ENCODE measurements at places on chromosomes 1 and 21.

GRCh38 chr1:57101209-57101608, 135.4 kb upstream of the C8B start:
- peak; percentile 17 for DNase-seq

GRCh38 chr1:169094897-169095569, 11.5 kb upstream of the ATP1B1 start:
- DNase-seq: no peak

GRCh38 chr1:151510957-151511635, at the start of gene CGN:
TSS of gene CGN (plus strand) at chr1:151511387. CDS start at chr1:151518520, 7,133 bp downstream.
- peak; percentile 45 for DNase-seq

DNA sequence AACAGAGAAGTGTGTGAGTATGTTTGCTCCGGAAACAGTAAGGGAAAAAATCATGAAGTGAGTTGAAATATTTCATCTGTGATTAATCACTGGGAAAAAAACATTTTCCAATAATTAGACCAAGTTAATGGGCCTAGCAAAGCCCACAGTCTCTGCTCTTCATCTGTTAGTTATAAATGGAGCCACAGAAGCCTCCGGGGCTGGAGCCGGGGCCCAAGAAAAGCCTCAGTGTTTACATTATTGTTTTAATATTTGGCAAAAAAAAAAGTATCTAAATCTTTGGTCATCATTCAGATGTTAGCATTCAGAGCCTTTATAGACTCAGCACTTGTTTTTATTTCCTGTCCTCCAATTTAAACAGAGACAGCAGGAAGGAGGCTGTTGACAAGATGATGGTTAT, 115.0 kb downstream of the UBE2U start:
- peak; percentile 12 for DNase-seq

DNA sequence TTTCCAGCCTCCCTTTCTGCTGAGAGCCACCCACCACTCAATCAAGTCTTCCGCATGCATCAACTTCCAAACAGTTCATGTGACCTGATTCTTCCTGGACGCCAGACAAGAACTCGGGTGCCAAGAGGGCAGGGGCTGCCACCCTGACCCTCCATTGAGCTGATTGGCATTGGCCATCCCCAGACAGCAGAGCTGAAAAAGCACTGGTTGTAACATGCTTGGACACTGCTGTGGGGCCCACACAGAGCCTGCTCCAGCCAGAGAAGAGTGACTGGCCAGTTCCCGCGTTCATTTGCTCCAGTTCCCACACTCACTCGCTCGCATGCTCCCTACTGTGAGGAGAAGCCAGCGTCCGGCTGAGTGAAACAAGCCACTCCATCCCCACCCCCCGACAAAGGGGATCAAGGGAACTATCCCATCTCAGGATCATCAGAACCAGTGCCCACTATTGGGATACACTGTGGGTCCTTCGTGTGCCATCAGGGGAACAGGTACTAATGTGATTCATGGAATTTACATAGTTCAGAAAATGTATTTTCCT, 420.3 kb downstream of the NPHP4 start:
- DNase-seq: no peak

DNA sequence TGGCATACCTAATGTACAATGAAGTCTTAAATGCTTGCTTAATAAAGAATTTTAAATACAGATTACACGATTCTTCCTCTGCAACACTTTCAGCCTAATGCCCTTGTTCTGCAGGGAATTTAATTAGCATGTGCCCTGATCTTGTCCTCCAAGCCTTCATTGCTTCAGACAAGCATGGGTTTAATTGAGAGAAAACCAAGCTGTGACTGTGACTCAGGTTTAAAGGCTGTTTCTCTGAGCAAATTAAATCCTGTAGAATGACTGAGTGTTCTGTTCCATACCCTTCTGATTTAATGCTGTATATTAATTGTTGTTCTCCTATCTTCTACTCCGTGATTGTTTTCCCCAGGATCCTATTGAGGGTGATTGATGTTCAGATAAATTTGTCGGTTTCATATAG, 269.0 kb upstream of the PRMT6 start:
- DNase-seq: no peak

DNA sequence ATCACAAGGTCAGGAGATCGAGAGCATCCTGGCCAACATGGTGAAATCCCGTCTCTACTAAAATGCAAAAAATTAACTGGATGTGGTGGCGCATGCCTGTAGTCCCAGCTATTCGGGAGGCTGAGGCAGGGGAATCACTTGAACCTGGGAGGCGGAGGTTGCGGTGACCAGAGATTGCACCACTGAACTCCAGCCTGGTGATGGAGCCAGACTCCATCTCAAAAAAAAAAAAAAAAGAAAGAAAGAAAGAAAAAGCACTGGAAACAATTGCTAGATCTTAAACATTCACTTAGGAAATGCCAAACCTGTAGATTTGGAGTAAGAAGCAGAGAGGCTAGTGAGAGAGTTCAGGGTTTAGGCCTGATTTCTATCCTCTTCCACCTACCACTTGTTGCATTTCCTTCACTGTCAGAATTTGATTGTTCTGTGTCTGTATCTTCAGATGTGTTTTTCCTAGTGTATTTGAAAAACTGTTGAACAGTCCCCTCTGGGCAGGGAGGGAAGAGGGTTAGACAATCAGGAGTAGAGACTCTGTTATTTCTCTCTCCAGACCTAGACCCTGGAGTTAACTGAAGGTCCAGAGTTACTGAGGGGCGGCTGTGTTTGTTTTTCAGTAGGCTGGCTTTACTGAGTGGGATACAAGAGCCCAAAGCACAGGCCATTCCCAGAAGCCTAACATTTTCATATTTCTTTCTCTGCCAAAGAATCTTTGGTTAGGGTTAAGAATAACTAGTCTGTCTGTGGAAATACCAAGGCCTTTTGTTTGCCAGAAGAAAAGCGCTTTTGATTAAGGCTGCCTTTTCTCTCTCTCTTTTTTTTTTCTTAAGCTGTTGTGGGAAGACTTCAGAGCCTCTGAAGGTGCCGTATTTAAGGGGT, 31.1 kb upstream of the MACF1 start:
- no peak for DNase-seq

DNA sequence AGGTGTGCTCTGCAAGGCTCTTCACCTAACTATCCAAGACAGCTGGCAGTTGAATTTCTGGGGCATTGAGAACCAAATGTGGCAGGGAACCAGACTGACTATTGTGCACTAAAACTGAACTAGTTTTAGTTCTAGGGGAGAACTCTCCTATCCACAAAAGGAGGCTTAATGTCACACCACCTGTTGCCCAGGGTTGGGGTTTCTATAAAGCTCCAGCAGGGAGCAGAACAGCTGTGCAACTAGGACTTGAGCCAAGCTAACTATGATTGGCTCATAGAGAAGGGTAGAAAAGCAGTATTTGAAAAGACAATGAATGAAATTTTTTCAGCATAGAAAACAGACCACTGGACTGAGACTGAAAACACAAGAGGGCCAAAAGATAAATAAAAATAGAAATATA, 53.3 kb upstream of the FGGY start:
- no peak for DNase-seq

GRCh38 chr1:156528231-156528630, 27.7 kb upstream of the MEF2D start:
- no peak for DNase-seq

GRCh38 chr21:18204931-18205330, 39.7 kb upstream of the CHODL start:
- DNase-seq: no peak

GRCh38 chr1:173478094-173478674, 1.0 kb downstream of the PRDX6 start:
- peak; percentile 56 for DNase-seq

DNA sequence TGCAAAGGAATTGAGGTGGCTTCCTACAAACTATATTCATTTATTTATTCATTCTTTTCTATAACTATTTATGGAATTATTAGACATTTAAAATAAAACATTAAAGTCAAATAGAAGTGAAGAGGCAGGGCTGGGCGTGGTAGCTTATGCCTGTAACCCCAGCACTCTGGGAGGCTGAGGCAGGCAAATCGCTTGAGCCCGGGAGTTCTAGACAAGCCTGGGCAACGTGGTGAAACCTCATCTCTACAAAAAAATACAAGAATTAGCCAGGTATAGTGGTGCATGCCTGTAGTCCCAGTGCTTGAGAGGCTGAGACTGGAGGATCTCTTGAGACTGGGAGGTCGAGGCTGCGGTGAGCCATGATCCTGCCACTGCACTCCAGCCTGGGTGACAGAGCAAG, 23.8 kb downstream of the DNM3 start:
- DNase-seq: no peak

GRCh38 chr1:214719207-214719606, 116.2 kb downstream of the CENPF start:
- DNase-seq: no peak

- no peak for DNase-seq
Observed at GRCh38 chr1:5287178-5288150, 633.1 kb downstream of the AJAP1 start.

GRCh38 chr1:117686907-117687306, 81.1 kb downstream of the TENT5C start:
- peak; percentile 62 for DNase-seq

GRCh38 chr1:211741788-211742187, 66.4 kb upstream of the NEK2 start:
- peak; percentile 10 for DNase-seq

DNA sequence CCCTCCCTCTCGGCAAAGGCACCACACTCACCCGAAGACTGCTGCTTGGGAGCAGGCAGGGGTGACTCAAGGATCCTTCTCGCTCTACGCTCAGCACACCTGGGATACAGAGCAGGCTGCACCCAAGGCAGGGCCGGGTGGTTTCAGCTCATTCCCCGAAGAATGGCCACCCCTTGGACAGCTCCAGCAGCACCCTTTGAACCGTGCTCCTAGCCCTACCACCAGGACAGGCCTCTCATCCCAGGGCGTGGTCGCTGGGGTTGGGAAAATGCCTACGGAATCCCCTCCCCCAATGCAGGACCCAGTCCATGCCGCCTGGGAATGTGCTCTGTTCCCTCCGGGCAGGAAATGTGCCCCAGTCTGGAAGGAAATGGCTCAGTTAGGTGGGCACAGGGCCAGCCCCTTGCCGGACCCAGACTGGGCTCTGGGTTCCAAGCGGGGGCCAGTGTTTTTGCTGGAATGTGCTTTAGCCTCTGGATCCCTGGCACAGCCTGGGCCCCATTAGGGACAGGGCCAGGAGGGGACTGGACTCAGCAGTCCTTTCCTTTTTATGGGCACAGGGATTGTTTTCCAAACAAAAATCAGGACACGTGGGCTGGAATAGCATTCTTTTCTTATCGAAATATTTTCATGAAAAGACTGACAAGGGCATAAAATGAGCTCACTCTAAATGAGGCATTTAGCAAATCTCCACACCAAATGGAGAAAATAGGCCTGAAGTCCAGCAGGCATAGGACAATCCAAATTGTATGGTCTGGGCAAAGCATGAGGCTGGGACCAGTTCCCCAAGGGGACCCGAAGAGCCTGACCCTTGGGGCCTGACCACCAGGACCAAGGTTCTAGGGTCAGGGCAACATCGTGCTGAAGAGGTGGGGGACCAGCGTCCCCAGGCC, 7.3 kb downstream of the TMEM82 start:
- peak; percentile 25 for DNase-seq

- DNase-seq: no peak
Observed at GRCh38 chr1:15049067-15049466, 104.5 kb upstream of the TMEM51 start.

DNA sequence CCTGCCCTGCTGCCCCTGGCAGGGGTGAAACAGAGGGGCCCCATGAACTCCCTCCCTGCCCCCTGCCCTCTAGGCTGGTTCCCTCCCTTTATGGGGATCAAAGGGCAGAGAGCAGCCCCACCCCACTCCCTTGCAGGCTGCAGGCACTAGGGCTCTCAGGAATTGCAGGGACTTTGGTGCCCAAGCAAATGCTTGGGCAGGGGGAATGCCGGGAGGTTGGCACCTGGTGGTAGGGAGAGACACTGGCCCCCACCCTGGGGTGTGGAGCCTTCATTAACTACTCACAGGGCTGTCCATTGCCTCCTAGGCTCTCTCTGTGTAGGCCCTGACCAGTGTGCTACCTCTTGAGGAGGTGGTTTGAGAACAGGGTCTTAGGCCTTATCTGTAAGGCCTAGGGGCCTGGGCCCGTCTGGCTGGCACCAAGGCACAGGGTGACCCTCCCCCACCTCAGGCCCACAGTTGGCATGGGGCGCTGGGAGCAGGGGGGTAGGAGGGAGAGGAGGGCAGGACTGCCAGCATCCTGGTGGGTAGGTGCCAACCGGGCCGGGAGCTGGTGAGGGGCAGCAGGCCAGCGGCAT, 4.7 kb downstream of the ZBTB7B start:
- DNase-seq: no peak

DNA sequence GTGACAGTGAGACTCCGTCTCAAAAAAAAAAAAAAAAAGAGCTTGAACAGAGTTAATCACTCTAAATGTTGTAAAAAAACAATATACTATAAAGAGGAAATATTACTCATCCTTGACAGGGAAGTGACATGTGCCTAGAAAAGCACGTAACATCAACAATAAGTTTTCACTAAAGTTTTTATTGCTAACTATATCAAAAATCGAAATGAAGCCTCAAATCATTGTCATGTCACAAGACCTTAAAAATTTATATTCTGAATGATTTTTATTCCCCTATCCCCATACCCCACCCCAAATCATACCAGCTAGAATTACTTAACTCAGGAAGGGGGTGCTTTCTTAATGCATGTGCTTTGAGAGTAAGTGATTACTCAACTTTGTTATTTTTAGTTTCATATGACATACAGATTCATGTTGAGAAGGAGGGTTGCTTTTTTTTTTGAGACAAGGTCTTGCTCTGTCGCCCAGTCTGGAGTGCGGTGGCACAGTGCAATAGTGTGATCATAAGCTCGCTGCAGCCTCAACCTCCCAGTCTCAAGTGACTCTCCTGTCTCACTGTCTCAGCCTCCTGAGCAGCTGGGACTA, 53.6 kb upstream of the MUTYH start:
- no peak for DNase-seq

GRCh38 chr1:200438911-200439310, 29.1 kb upstream of the ZNF281 start:
- DNase-seq: peak; percentile 57

- DNase-seq: no peak
Observed at GRCh38 chr1:54256522-54257345, 56.8 kb downstream of the MRPL37 start.

DNA sequence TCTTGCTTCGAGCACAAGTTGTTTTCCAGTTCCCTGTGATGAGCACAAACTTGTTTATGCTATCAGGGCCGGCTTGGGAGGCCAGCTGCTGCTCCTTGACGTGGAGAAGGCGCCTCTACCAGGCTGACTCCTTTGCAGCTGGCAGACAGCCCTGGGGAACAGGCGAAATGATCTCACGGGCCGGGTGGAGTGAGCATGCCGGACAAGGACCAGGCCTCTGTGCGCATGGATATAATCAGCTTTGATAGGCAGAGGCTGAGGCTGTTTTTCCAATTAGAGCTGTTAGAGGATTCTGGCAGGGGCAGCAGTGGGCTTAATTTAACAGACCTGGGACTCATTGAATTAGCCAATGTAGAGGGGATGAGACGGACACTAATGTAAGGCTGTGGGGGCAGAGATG, 38.9 kb downstream of the FAM163A start:
- DNase-seq: no peak

GRCh38 chr1:6635910-6636760, 11.5 kb downstream of the THAP3 start:
- DNase-seq: no peak

All from fibroblast of upper back skin (primary cell).